ENCODE measurements at places on chromosomes 11 and 22.

- no peak for DNase-seq
Observed at GRCh38 chr11:117748771-117749540, 48.1 kb downstream of the DSCAML1 start.

DNA sequence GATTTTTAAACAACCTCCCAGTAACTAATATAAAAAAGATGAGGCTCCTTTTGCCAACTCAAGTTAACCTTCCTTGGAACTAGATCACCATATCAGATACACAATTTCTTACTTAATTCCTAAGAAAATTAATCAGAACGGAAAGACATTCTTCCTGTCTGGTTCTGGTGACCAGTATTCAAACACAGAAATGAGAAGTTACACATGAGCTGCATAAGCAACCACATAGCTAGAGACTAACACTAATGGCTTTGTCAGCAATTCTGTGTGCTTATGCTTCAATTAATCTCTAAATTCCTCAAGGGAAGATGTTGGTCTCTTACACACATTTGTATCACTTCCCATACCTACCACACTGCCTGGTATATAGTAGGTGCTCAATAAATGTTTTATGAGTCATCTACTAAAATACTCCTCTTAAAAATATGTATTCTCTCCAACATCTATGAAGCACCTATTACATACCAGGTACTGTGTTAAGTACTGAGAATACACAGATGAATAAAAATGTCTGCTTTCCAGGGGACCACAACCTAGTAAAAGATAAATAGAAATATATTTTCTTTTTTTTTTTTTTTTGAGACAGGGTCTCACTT is 54.5 kb downstream of the GAB2 start:
- no peak for DNase-seq

DNA sequence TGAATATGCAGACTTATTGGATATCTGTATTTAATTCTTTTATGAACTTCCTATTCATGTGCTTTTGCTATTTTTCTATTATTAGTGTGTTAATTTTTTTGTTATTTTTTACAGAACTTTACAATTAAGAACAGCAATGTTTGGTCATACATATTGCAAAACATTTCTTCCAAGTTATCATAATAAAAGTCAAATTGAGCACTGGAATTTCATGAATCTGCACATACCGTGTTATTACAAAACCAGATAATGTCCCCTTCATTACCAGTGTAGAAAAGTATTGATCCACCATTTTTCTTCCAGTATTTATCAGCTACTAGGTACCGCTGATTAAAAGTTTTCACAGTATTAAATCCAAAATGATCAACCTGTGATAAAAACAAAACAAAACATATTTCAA is 40.5 kb downstream of the PRCP start:
- no peak for DNase-seq

DNA sequence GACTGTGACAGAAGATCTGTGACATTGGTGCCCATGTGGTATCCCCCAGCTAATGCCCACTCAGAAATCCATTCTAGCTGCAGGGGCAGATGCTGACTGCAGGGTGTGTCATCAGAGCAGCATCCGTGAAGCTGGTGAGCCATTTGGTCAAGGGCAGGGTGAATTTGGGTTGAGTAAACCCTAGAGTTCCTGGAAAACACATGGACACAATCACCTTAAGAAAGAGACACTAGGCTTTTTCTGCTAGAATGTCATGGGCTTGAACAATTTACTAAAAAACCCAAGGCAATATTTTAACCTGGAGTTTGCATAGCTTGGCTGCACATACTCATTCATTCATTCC is 100.0 kb downstream of the ADAMTS15 start:
- DNase-seq, result no peak

- no peak for DNase-seq
Observed at GRCh38 chr11:34929794-34930763, 13.7 kb downstream of the PDHX start.

DNA sequence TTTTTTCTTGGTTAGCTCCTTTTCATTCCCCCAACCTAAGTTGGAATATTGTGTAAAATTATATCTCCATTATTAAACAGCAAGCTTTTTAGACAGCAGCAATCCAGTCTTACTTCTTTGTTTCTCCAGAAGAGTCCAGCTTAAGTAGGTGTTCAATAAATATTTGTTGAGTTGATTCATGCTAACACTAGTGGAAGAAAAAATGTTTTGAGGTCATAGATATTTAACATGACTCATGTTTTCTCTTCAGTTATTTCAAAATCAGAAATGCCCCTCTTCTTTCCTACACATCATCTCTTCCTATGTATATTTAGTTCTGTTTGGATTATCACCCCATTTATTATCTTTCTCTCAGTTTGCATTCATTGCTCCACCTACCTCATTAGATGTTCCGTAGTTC is 20.3 kb downstream of the CCDC83 start:
- no peak for DNase-seq

GRCh38 chr11:96267001-96267495 is 75.9 kb downstream of the MAML2 start:
- no peak for DNase-seq

- DNase-seq, result no peak
Observed at GRCh38 chr11:43969543-43969942, 27.1 kb downstream of the C11orf96 start.

GRCh38 chr11:43967661-43968060 is 25.2 kb downstream of the C11orf96 start:
- DNase-seq, result no peak

DNA sequence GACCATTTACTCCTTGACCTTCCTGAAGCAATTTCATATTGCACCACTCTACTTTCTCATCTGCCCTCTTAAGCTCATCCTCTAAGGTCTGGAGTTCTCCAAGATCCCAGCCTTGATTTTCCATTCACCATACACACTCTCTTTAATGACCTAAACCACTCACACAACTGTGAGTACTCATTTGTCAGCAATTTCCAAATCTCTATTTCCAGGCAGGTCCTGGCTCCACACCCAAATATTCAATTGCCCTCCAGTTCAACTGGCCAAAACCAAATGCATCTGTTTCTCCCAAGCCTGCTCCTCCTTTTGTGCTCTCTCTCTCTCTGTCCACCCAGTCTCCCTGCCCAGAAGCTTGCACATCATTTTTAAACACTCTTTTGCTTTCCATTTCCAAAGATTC is 39.6 kb downstream of the NEU3 start:
- no peak for DNase-seq

DNA sequence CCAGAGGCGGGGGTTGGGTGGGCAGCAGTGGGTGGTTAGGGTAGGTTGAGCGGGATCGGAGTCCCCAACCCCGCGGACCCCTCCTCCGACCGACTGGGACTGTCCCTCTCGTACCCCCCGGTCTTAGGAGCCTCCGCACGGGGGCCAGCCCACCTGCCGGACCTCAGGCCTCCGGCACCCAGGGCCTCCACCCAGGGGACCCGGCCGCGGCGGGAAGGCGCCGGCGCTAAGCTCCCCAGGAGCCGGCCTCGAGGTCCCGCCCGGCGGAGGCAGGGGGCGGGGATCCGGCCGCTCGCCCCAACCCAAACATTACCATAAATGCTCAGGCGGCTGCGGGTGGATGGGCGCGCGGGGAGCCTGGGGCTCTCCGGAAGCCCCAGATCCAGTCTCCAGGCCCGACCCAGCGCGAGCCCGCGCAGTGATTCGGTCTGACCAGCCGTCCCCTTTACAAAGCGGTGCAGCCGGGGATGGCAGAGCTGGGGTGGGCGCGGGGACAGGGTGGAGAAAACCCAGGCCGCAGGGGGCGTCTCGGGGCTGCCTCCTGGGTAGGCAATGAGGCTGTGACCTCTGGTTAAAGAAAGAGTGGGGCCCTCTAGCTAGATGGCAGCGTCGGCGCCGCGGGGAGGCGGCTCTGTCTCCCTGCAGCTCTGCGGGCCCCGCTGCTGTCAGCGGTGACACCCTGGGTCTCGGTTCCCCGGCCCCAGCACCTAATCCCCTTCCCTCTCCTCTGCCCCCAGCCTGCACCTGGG is 4.0 kb upstream of the MCAM start:
- no peak for DNase-seq

DNA sequence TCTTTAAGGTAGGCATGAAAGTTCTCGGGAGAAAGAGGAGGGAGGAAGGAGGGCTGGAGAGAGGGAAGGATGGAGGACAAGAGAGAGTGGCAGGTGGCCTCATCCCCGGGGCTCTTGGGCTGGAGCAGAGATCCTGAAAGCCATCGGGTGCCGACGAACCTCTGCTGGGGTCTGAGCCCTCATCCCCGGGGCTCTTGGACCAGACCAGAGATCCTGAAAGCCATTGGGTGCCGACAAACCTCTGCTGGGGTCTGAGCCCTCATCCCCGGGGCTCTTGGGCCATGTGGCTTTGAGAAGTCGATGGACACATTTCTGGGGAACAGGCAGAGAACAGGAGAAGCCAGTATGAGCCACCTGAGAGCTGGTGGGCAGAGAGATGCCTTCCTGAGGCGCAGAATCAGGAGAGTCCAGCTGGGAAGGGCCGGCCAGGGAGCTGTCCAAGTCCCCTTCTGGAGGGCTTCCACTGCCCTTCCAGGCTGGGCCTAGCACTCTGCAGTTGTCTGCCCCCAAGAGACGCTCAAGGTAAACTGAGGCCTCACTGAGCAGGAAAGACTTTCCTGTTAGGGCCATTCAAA is 1398.1 kb downstream of the BRD1 start:
- DNase-seq, result no peak

DNA sequence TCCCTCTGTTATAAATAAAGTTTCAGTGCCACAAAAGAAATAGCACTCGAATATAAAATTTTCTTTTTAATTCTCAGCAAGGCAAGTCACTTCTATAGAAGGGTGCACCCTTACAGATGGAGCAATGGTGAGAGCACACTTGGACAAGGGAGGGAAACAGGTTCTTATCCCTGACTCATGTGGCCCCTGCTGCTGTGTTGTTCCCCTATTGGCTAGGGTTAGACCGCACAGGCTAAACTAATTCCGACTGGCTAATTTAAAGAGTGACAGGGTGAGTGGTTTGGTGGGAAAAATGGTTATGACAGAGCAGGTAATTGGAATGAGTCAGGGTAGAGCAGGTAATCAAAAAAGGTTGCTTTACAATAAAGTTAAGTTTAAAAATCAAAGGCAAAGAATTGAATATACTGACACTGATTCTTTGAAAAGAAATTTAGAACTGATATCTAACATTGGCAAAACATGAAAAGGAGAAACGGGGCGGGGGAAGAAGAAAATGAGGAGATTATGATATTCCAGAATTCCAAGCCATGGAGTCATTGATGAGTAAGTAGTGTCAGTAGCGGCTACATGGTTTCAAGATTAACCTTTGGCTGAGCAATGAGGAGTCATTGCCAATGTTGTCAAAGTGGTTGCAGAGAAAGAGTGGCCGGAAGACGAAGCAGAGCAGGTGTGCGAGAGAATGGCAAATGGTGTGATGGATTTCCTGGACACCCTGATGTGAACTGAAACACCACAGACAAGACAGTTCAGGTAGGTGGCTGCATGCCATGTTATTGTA is 48.4 kb upstream of the MRGPRX1 start:
- DNase-seq, result no peak

GRCh38 chr11:123742724-123743120 is 1.3 kb upstream of the ZNF202 start:
- no peak for DNase-seq

DNA sequence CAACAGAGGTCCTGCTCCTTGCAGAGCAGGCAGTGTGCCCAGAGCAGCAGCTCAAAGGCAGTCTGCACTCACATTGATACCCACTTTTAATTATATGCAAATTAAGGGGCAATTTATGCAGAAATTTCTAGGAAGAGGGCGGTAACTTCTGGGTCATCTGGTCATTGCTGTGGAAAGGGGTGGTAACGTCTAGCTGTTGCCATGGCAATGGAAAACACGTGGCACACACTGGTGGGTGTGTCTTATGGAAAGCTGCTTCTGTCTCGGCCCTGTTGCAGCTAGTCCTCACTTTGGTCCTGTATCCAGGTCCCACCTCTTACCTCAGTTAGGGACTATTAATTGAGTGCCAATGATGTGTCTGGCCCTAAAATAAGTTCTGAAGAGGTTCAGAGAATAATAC is 36.8 kb downstream of the BARX2 start:
- DNase-seq, result no peak

- DNase-seq, result no peak
Observed at GRCh38 chr22:30170129-30170528, 76.4 kb downstream of the LIF start.

GRCh38 chr22:29334696-29335344 is 19.3 kb upstream of the RASL10A start:
- DNase-seq, result no peak

GRCh38 chr11:86234831-86235461 is 9.6 kb upstream of the EED start:
- DNase-seq, result no peak

DNA sequence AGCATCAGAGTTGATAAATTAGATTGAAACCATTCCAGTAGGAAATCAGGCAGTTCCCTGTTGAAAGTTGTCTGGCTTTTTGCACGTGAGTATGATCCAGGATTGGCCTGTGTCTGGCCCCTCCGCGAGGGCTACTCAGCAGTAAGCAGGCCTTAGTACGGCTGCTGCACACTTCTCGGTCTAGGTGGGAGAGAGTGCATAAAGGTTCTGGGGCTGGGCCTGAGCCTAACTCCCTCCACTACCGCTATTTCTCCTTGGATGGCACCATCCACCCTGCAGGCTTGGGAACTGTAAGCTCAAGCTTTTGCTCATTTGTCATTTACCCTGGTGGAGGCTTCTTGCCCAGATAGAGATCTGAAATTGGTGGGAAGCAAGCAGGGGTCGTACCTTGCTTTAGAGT is 22.0 kb downstream of the TUB start:
- no peak for DNase-seq

DNA sequence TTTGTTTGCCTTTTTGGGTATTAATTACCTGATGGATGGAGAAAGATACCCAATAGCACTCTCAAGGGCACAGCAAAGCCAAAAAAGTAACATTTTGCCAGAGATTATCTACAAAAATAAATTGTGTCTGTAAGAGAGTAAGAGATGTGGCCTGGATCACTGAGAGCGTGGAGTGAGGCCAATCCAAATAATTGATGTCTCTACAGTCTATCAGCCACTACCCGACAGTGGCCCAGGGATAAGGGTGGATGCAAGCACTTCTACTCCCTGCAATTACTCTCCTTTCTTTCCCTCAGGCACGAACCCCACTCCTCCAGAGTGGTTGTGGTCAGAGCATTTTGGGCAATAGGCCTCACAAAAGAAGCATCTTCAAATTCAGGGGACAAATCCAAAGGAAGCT is 92.3 kb upstream of the ZC3H12C start:
- DNase-seq, result no peak

GRCh38 chr11:3835751-3836150 is 5.0 kb downstream of the RHOG start:
- DNase-seq, result no peak

DNA sequence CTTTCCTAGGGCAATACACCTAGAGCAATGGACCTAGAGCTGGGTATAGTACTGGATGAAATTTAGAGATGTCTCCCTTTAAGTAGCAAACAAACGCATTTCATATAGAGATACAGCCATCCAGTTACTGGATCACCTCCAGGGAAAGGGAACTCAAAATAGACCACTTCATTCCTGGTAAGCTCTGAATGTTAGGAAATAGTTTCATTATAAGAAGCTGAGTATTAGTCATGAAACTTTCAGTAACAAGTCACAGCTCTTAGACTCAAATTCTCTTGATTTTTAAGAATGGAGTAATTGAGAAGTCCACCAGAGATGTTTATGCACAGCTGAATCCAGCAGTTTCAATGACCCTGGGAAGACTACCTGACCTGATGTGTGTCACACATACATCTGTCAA is 221.9 kb downstream of the FAM76B start:
- no peak for DNase-seq

- DNase-seq, result no peak
Observed at GRCh38 chr11:45748801-45749200, 56.1 kb upstream of the SLC35C1 start.
